ENCODE measurements at places on chromosomes 11 and 22. TPM values are rescaled to one million over a fixed set of nuclear protein-coding genes. Genes with fewer than 3 reads are reported as not detected.

TRAPPC4 gene
- 81.9 TPM for total RNA-seq

- no peak overlapping the region for H3K27ac ChIP-seq
- peaks cover 83% of the 10 kb centered on the region for H3K27me3 ChIP-seq
- peaks cover 26% of the 10 kb centered on the region for H3K4me1 ChIP-seq
- no peak for DNase-seq
Measured at GRCh38 chr11:20161923-20162744, 1.9 kb upstream of the DBX1 start.

GRCh38 chr11:107151158-107151557 lies 132.9 kb upstream of the GUCY1A2 start:
- DNase-seq: no peak
- H3K36me3 ChIP-seq: no peaks in the 10 kb centered on the region
- H3K27me3 ChIP-seq: no peaks in the 10 kb centered on the region
- H3K4me1 ChIP-seq: no peaks in the 10 kb centered on the region
- no peak overlapping the region for H3K4me3 ChIP-seq

- no peaks in the 10 kb centered on the region for H3K36me3 ChIP-seq
- no peaks in the 10 kb centered on the region for H3K4me1 ChIP-seq
- no peak overlapping the region for H3K4me3 ChIP-seq
- peaks cover 2% of the 10 kb centered on the region for H3K27me3 ChIP-seq
Measured at GRCh38 chr11:118169300-118170140, 6.9 kb downstream of the SCN2B start.

PLAAT5 gene
- total RNA-seq: 0.07 TPM

- peak; percentile 2 for DNase-seq
- peaks cover 3% of the 10 kb centered on the region for H3K36me3 ChIP-seq
- H3K27me3 ChIP-seq: no peaks in the 10 kb centered on the region
- H3K27ac ChIP-seq: no peak overlapping the region
- H3K4me3 ChIP-seq: no peak overlapping the region
Measured at GRCh38 chr11:2770761-2771301, 71.0 kb upstream of the KCNQ1OT1 start.

DNA sequence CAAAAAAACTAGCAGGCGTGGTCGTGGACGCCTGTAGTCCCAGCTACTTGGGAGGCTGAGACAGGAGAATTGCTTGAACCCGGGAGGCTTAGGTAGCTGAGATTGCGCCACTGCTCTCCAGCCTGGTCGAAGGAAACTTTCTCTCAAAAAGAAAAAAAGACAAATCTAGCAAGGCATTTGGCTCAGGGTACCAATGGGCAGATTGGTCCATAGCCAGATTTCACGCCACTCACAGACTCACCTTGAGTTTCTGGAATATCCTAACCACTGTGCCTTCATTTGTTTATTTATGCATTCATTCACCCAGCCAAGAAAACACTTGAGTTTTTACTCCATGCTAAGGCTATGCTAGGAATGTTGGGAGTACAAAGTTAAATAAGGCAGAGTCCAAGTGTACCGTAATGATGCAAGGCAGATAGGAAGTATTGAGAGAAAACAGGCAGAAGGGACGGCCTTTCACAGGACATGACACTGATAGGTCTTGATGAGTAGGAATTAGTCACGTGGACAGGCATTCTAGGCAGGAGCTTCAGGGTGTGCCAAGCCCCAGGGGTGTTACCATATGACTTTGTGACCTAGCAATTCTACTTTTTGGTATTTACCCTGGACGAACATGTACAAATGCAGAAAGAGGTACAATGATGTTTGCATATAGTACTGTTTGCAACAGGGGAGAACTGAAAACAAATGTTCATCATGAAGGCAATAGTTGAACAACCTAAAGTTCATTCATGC lies 3.0 kb upstream of the PACSIN3 start:
- no peak for DNase-seq
- peaks cover 7% of the 10 kb centered on the region for H3K4me1 ChIP-seq
- H3K36me3 ChIP-seq: no peaks in the 10 kb centered on the region
- peaks cover 15% of the 10 kb centered on the region for H3K27me3 ChIP-seq

GRCh38 chr11:78851878-78852586 lies 277.4 kb upstream of the NARS2 start:
- H3K4me1 ChIP-seq: no peaks in the 10 kb centered on the region
- no peak overlapping the region for H3K4me3 ChIP-seq
- peaks cover 12% of the 10 kb centered on the region for H3K27me3 ChIP-seq
- peak; percentile 5 for DNase-seq
- H3K27ac ChIP-seq: no peak overlapping the region
- no peaks in the 10 kb centered on the region for H3K36me3 ChIP-seq

CDKN1C gene
- total RNA-seq: 0.21 TPM

DNA sequence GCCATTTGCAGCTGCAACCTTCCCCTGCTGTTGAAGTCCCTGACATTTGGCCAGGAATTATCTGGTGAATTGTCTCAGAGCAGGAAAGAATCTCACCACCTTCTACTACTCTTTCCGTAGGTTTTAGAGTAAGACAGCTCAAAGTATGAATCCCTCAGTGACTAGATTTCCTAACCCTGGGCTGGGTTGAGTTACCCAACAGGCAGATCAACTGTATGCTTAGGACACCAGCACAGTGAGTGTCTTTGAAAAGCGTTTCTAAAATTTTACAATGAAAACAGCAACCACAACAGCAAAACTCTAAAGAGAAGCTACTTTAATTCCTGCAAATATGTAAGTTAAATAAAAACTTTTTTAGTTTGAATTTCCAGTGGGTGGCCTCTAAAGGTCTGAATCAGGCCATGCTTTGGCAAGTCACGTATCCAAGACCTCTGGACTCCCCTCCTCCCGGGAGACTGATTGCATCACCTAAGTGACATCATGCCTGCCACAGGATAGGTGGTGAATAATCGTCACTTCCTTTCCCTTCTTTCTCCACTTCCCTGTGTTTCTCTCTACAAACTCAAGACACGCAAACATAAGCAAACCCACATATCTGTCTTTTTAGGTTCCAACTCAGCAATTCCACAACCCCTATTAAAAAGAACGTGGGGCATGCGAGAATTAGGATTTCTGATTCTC lies 7.8 kb downstream of the OR8B12 start:
- H3K36me3 ChIP-seq: no peaks in the 10 kb centered on the region
- H3K4me1 ChIP-seq: no peaks in the 10 kb centered on the region
- peaks cover 34% of the 10 kb centered on the region for H3K27me3 ChIP-seq
- DNase-seq: no peak
- H3K27ac ChIP-seq: no peak overlapping the region

GLB1L2 gene
- 4.2 TPM for total RNA-seq

KCNJ11 gene
- total RNA-seq: 0.43 TPM

PTPN5 gene
- not detected for total RNA-seq

DNA sequence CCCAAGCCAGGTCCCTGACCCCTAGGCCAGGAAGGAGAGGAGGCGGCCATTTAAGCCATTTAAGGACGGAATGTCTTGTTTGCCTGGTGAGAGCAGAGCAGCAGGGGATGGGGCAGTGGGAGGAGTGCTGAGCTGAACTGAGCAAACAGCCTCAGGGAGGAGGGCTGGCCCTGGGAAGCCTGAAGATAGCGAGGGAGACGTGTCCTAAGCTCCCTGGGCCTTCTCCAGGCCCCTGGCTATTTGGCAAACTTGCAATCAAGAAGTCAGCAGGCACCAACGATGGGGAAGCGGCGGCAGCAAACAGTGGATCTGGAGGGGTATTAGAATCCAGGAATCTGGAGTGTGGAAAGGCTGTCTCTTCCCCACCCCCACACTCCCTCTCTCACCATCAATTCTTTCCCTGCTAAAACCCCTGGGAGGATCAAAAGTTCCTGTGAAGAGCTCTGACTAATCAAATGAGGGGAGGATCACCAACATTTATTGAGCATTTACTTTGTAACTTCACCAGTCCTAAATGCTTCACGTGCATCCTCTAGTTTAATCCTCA lies 8.8 kb downstream of the BCL9L start:
- H3K36me3 ChIP-seq: peaks cover 11% of the 10 kb centered on the region
- peak overlapping the region; percentile 100 for H3K27ac ChIP-seq
- DNase-seq: peak; percentile 16
- peak overlapping the region; percentile 86 for H3K4me3 ChIP-seq
- H3K27me3 ChIP-seq: no peaks in the 10 kb centered on the region

JAML gene
- total RNA-seq: 168 TPM

DNA sequence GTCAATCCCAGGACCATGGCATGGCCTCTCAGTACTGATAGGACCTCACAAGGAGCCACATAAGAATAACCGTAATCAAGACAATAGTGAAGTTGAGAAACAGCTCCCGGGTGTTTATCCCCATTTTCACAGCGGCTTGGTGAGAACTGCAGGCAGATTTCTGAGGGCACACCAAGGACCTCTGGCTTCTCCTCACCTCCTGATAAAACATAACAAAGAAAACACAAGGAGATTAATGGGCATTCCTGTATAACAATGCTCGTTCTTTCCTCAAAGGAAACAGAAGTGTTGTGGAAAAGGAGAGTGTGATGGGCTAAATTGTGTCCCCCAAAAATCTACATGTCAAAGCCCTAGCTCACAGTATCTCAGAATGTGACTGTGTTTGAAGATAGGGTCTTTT lies 4.0 kb downstream of the SLN start:
- DNase-seq: no peak
- H3K4me1 ChIP-seq: no peaks in the 10 kb centered on the region
- H3K36me3 ChIP-seq: no peaks in the 10 kb centered on the region
- H3K27me3 ChIP-seq: peaks cover 27% of the 10 kb centered on the region
- H3K4me3 ChIP-seq: no peak overlapping the region

GRCh38 chr11:125357551-125357950 lies 138.5 kb downstream of the FEZ1 start:
- no peaks in the 10 kb centered on the region for H3K4me1 ChIP-seq
- H3K4me3 ChIP-seq: no peak overlapping the region
- H3K27me3 ChIP-seq: no peaks in the 10 kb centered on the region
- H3K36me3 ChIP-seq: no peaks in the 10 kb centered on the region

DNA sequence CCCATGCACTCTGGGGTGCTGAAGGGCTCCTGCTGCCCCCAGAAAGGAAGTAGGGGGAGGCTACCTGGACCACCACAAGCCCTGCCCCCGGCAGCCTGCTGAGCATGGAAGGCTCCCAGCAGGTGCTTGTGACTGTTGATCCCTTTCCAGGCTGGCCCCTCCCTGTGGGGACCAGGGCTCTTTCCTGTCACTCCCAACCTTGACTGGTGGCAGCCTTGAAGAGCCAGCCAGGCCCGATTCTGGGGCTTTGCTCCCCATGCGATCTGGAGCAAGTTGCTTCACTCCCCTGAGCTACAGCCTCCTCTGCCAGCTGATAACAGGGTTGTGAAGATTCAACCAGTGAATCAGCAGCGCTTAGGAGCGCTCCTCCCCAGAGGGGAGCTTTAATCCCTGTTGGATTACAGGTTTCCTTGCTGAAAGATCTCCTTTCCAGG lies 4.6 kb upstream of the CST6 start:
- H3K27me3 ChIP-seq: peaks cover 6% of the 10 kb centered on the region
- DNase-seq: no peak

- no peak overlapping the region for H3K4me3 ChIP-seq
- H3K4me1 ChIP-seq: peaks cover 19% of the 10 kb centered on the region
- H3K36me3 ChIP-seq: peaks cover 11% of the 10 kb centered on the region
- no peak for DNase-seq
- no peaks in the 10 kb centered on the region for H3K27me3 ChIP-seq
Measured at GRCh38 chr11:771617-772204, 5.6 kb downstream of the GATD1 start.

GRCh38 chr11:134370526-134371435 lies 39.0 kb downstream of the GLB1L2 start:
- no peaks in the 10 kb centered on the region for H3K4me1 ChIP-seq
- no peaks in the 10 kb centered on the region for H3K36me3 ChIP-seq
- DNase-seq: no peak
- H3K4me3 ChIP-seq: no peak overlapping the region

- no peak overlapping the region for H3K27ac ChIP-seq
- no peak overlapping the region for H3K4me3 ChIP-seq
- H3K4me1 ChIP-seq: peaks cover 2% of the 10 kb centered on the region
- DNase-seq: no peak
Measured at GRCh38 chr11:69115586-69116560, 39.9 kb upstream of the SMIM38 start.

GRCh38 chr11:113286509-113287497 lies 27.6 kb upstream of the TTC12 start:
- no peak overlapping the region for H3K27ac ChIP-seq
- H3K4me1 ChIP-seq: no peaks in the 10 kb centered on the region
- no peak overlapping the region for H3K4me3 ChIP-seq
- DNase-seq: no peak
- no peaks in the 10 kb centered on the region for H3K36me3 ChIP-seq
- no peaks in the 10 kb centered on the region for H3K27me3 ChIP-seq

TANGO2 gene
- 20.3 TPM for total RNA-seq

DNA sequence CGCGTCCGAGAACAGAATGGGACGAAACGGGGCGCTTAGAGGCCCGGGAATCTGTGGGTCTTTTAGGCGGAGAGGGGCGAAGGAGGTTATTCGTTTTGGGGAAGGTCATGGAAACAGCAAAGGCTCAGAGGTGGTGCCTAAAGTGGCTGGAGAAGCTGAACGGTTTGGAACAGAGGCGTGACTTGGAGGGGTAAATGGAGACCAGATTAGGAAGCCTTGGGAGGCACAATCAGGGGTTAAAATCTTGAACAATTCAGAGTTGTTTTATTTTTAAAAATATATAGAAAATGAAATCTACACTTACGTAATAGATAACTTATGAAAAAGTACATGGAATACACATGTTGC lies 247 bp upstream of the PLAAT5 start:
- H3K36me3 ChIP-seq: no peaks in the 10 kb centered on the region
- H3K4me1 ChIP-seq: peaks cover 11% of the 10 kb centered on the region
- no peak for DNase-seq
- H3K27me3 ChIP-seq: peaks cover 22% of the 10 kb centered on the region
- peak overlapping the region; percentile 62 for H3K4me3 ChIP-seq
- no peak overlapping the region for H3K27ac ChIP-seq

- H3K27ac ChIP-seq: no peak overlapping the region
- H3K36me3 ChIP-seq: peaks cover 15% of the 10 kb centered on the region
- no peaks in the 10 kb centered on the region for H3K27me3 ChIP-seq
- DNase-seq: no peak
Measured at GRCh38 chr22:25359601-25360261, 140.3 kb downstream of the CRYBB2 start.

OTOG gene
- total RNA-seq: not detected

- no peak for DNase-seq
- no peaks in the 10 kb centered on the region for H3K27me3 ChIP-seq
- no peak overlapping the region for H3K4me3 ChIP-seq
- no peaks in the 10 kb centered on the region for H3K36me3 ChIP-seq
- H3K4me1 ChIP-seq: no peaks in the 10 kb centered on the region
Measured at GRCh38 chr22:32752816-32753520, 48.5 kb upstream of the TIMP3 start.

GRCh38 chr11:119714189-119714588 lies 14.8 kb downstream of the NECTIN1 start:
- DNase-seq: no peak
- H3K4me3 ChIP-seq: no peak overlapping the region
- no peaks in the 10 kb centered on the region for H3K36me3 ChIP-seq
- H3K4me1 ChIP-seq: no peaks in the 10 kb centered on the region
- H3K27ac ChIP-seq: no peak overlapping the region

GRCh38 chr11:115990004-115990447 lies 485.8 kb upstream of the CADM1 start:
- peak; percentile 23 for DNase-seq
- H3K27me3 ChIP-seq: peaks cover 4% of the 10 kb centered on the region
- no peaks in the 10 kb centered on the region for H3K36me3 ChIP-seq
- H3K4me3 ChIP-seq: no peak overlapping the region
- H3K4me1 ChIP-seq: no peaks in the 10 kb centered on the region
